ENCODE measurements at places on chromosomes 1 and 21. TPM values are rescaled to one million over a fixed set of nuclear protein-coding genes. Genes with fewer than 3 reads are reported as not detected.

Gene TTC22
- total RNA-seq = 15.3 TPM

Gene FCER1G
- 3.7 TPM for total RNA-seq

Gene INAVA
- total RNA-seq = not detected

Gene STIL
- total RNA-seq = 26.8 TPM

Gene CASQ2
- not detected for total RNA-seq

Data from activated T-cell treated with anti-CD3 and anti-CD28 coated beads, Interleukin-2, amount 50 U/mL, for 72 hours (primary cell).